ENCODE measurements at places on chromosomes 2 and 18. TPM values are rescaled to one million over a fixed set of nuclear protein-coding genes. Genes with fewer than 3 reads are reported as not detected.

Gene NYAP2
- total RNA-seq: not detected

- no peaks in the 10 kb centered on the region for H3K36me3 ChIP-seq
- H3K27ac ChIP-seq: no peak overlapping the region
Measured at GRCh38 chr2:132586101-132586511, 83.9 kb downstream of the LYPD1 start.

- H3K27ac ChIP-seq: no peak overlapping the region
- peak overlapping the region; percentile 91 for H3K4me3 ChIP-seq
- no peaks in the 10 kb centered on the region for H3K27me3 ChIP-seq
- DNase-seq: peak; percentile 57
Measured at GRCh38 chr18:8609659-8610458, 622 bp downstream of the RAB12 start.

Gene LIMS4
- 3.5 TPM for total RNA-seq

DNA sequence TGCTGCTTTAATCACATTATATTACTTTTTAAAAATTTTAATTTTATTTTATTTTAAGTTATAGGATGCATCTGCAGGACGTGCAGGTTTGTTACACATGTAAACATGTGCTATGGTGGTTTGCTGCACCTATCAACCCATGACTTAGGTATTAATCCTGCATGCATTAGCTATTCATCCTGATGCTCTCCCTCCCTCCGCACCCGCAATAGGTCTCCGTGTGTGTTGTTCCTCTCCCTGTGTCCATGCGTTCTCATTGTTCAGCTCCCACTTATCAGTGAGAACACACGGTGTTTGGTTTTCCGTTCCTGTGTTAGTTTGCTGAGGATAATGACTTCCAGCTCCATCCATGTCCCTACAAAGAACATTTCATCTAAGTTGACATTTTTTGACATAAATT, 283.2 kb downstream of the CYRIA start:
- H3K36me3 ChIP-seq: no peaks in the 10 kb centered on the region
- no peak overlapping the region for H3K27ac ChIP-seq
- H3K4me3 ChIP-seq: no peak overlapping the region
- H3K4me1 ChIP-seq: no peaks in the 10 kb centered on the region
- no peak for DNase-seq
- no peaks in the 10 kb centered on the region for H3K27me3 ChIP-seq
